ENCODE measurements at places on chromosomes 4 and X.

GRCh38 chr4:24396988-24397387, 187.4 kb downstream of the DHX15 start:
- no peak for DNase-seq

- DNase-seq: no peak
Measured at GRCh38 chr4:156889616-156890594, 81.7 kb downstream of the PDGFC start.

DNA sequence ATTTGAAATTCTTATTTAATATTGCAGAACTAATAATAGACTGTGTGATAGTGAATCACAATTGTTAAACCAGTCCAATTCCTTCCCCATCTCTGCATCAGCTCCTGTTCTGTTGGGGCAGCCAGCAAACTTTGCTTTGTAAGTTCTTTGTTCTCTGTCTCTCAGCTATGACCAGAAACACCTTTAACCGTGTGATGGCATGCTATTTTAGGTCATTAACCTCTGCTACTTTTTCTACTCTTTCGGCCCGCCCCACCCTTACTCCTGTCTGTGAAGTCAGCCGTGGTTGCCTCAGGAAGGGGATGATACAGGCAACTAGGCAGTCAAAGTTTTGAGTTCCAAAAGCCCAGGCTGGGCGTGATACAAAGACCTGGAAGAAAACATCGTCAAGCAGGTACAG, 51.3 kb upstream of the EGFL6 start:
- no peak for DNase-seq

DNA sequence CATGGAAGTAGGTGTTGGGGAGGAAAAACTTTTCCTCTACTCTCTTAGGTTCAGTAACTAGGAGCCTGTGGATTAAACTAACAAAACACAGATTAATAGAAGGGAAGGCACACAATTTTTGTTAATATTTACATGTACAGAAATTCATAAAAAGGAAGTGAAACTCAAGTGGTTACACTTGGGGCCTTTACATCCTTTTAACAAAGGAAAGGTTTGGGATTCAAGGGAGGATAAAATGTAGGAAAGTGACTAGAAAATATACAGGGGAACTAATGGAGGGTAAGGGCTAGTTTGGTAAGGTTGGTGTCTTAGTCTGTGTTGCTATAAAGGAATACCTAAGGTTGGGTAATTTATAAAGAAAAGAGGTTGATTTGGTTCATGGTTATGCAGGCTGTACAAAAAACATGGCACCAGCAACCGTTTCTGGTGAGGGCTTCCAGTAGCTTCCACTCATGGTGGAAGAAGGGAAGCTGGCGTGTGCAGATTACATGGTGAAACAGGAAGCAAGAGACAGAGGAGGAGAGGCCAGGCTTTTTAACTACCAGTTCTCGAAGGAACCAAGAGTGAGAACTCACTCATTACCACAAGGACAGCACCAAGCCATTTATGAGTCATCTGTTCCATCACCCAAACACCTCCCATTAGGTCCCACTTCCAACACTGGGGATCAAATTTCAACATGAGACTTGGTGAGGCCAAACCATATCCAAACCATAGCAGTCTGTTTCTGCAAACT, 124.4 kb downstream of the CHRDL1 start:
- no peak for DNase-seq

DNA sequence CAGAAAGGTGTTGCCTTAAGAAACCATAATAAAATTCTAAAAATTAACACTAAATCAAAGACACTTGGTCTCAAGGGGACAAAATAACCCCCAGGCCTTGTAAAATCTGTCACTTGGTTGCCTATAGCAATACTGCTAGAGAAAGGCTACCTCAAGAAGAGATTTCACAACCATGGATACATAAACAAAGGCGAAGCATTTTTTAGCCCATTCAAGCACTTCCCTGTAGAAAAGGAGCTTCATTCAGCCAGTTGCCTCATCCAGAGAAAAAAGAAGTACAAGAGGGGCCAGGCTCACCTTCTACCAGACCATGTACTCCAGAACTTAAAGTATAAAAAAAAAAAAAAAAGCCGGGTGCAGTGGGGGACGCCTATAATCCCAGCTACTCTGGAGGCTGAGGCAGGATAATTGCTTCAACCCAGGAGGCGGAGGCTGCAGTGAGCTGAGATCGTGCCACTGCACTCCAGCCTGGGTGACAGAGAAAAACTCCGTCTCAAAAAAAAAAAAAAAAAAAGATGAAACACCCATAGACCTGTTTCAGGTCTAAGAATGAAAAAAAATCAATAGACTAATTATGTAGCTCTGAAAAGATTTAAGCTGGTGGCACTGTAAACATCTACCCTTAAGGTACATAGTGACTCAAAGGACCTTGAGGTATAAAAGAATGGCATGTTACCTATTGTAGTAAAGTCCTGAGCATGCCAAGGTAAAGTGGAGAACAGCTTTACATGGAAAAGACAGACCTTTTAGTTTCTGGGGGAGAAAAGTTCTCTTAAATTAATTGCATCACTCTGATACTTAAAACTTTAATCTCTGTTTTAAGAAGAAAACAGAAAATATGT, 18.0 kb downstream of the RUFY3 start:
- DNase-seq: no peak

DNA sequence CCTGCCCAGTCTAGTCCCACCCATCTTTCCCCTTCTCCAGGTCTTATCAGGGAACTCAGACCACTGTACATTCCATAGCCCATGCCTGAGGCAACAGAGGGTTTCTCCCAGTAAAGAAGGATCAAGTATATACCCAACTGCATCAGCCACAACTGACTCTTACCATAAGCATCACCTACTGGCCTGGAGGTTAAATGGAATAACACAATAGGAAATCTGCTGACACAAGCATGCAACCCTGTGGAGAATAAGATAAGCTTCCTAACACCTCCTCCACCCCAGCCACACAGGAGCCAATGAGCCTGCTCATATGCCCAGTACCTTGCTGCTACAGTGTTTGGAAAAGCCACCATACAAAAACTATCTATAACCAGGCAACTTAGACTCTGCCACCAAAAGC, 34.6 kb upstream of the PLK4 start:
- no peak for DNase-seq

DNA sequence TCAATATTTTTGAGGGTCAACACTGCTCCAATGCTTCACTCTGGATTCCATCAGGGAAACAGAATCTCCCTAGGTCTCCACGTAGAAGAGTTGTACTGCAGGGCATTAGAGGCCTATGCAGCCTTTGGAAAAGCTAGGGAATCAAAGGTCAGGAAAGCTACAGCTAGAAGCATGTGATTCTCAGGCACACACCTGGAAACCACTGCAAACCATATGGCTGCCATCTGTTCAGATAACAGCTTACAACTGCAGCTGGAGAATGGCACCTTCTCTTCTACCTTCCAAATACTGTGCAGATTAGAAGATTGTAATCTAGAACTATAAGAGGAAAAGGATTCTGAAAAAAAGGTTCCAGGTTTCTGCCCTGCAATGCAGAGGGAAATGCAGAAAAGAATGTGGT, 60.6 kb downstream of the BTC start:
- DNase-seq: no peak

DNA sequence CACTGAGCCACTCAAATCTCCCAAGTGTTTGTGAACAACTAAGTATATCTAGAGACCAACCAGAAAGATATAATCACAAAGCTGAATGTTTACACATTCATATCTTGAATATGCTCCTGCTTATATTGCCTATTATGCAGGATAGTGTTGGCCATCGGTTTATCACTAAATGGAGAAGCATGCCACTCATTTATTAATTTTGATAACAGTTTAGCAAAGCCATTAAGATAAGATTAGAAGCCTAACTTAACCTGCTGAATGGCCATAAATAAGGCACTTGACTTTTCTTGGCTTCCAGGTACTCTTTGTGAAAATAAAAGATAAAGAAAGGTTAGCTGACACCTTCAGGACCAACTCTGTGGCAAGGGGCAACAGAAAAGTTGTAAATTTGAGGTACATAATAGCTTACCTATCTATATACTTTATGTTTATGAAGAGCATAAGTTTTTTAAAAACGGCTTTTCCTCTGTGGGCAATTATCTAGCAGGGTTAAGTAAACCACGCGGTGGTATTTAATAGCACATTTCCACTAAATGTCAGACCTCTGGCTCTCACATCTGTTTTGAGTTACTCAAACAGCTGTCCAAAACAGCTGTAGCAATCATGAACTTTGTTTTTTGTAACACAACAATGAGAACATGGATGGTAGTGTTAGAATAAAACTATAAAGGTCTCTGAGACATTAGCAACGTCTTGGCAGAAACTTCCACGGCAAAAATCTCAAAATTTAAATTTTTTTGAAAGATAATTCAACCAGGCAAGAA, 58.8 kb upstream of the FTHL17 start:
- DNase-seq: no peak

DNA sequence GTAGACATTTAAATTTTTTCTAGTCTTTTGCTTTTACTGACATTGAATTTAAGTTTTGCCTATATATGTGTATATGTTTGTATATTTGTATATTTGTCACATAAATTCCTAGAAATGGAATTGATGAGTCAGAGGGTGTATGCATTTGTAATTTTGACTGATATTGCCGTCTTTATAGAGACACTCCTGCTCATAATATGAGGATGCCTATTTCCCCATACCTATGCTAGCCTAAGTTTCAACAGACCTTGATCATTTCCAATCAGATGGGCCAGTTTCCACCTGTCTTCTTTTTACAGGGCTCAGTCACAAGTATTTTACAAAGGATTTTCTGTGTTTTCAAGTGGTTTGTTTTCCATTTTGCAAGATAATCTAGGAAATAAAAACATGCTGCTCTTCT, 10.8 kb downstream of the PDLIM5 start:
- no peak for DNase-seq

Data from NCI-H510A (cell line).